ENCODE measurements at places on chromosomes 16 and 17. TPM values are rescaled to one million over a fixed set of nuclear protein-coding genes. Genes with fewer than 3 reads are reported as not detected.

DNA sequence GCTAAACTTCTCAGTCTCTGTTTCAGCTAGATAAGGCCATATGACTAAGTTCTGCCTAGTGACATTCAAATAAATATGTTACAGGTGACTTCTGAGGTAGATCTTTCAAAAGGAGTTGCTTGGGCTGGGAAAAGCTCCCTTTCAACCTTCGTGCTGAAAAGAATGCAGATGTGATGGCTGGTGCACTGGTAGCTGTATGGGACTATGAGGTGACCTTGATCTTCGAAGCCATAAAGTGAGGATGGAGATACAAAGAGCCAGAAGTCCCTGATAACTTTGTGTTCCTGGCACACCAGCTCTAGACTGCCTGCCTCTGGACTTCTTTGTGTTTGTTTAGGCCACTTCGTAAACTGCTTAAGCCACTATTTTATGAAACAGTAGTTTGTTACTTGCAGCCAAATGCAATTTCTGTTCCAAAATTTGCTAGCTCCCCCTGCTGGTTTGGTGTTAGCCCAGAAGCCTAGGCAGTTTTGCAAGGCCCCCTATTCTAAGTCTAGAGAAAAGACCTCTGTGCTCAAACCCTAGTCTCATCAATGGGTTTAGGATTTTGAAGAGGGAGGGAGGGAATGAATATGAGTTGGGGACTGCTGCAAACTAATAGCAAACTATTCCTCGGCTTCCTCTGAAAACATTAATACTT lies 23.3 kb upstream of the ERCC4 start:
- no peak overlapping the region for H3K4me3 ChIP-seq
- H3K27ac ChIP-seq, result no peak overlapping the region
- no peak for DNase-seq

SLFN13 gene
- 5.5 TPM for total RNA-seq

DNA sequence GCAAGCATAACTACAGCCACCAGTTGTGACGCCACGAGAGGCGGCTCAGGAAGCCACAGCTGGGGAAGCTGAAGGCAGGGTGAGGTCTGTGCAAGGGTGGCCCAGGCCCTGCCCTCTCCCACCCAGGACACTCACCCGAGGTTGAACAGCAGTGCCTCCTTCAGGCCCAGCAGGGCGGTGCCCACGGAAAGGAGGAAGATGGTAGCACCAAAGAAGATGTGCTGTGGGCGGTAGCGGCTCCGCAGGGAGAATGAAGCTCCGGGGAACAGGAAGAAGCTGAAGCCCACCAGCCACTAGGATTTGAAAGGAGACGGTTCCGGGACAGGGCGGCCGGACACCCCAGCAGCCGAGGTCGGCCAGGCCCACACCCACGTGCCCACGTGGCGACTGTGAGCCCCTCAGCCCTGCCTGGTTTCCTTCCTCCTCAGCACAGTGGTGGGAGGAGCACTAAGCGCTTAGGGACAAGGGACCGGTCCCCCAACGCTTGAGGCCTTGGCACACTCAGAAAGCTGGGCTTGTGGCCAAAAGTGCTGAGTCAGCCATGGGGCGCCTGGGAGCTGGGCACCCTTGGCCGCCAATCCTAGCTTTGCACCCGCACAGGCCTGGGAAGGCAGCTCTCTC lies 11.0 kb downstream of the CYB561 start:
- peaks cover 29% of the 10 kb centered on the region for H3K4me1 ChIP-seq
- DNase-seq, result no peak
- H3K36me3 ChIP-seq, result no peaks in the 10 kb centered on the region
- H3K4me3 ChIP-seq, result no peak overlapping the region
- H3K27me3 ChIP-seq, result no peaks in the 10 kb centered on the region

DNA sequence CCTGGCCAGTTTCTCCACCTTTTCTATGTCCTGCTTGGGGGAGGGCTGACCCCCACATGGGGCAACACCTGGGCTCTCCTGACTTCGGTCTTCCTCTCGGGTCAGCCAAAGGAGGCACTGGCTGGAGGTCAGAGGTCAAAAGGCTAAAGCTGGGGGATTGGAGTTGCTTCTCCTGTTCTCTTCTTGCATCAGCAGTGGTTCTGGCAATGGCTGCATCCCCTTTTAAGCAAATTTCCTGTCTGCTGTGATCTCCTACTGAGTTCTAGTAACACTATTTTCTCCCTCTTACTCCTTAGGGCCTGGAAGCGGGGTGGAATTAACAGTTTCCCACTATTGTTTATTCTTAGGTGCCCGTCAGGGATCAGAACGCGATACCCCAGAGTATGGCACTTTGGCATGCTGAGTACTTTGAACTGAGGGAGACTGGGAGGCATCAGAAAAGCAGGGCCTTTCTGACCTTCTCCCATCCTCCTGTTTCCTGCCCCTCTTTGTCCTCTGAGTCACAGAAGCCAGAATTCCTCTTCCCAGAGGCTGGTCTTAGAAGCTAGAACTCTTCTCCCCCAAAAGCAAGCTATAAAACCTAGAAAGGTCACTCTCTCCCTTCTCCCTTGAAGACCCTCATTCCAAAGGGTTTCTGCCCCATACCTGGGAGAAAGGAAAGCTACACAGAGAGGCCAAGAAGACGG lies 268.2 kb downstream of the STX8 start:
- no peaks in the 10 kb centered on the region for H3K27me3 ChIP-seq
- DNase-seq, result no peak
- H3K36me3 ChIP-seq, result no peaks in the 10 kb centered on the region
- no peaks in the 10 kb centered on the region for H3K4me1 ChIP-seq

DNA sequence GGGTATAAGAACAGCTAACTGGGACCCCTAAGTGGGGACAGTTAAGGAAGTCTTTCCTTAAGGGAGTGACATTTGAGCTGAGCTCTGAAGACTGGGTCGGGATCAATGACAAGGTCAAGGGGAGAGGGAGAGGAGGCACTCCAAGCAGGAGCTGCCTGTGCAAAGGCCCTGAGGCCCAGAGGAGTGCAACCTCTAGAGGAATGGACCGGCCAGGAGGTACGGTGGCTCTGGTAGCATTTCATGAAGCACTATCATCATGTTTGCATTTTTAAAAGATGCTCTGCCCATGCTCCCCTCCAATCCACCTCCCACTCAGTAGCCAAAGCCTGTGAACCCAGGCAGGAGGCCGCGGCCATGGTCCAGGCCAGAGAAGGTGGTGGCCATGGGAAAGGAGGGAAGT lies 27.4 kb downstream of the RBFOX3 start:
- no peaks in the 10 kb centered on the region for H3K4me1 ChIP-seq
- no peaks in the 10 kb centered on the region for H3K27me3 ChIP-seq
- H3K4me3 ChIP-seq, result no peak overlapping the region
- DNase-seq, result no peak
- H3K27ac ChIP-seq, result no peak overlapping the region
- no peaks in the 10 kb centered on the region for H3K36me3 ChIP-seq

NPIPA2 gene
- not detected for total RNA-seq

RNF157 gene
- total RNA-seq, result 8.6 TPM

Measured in hepatocyte (in vitro differentiated cells).